ENCODE measurements at places on chromosomes 7 and 10.

GRCh38 chr10:49610114-49610457, at the start of gene SLC18A3:
Gene SLC18A3 (plus strand): TSS chr10:49610310. CDS start chr10:49610741, 431 bp downstream.
- peak; percentile 26 for DNase-seq

DNA sequence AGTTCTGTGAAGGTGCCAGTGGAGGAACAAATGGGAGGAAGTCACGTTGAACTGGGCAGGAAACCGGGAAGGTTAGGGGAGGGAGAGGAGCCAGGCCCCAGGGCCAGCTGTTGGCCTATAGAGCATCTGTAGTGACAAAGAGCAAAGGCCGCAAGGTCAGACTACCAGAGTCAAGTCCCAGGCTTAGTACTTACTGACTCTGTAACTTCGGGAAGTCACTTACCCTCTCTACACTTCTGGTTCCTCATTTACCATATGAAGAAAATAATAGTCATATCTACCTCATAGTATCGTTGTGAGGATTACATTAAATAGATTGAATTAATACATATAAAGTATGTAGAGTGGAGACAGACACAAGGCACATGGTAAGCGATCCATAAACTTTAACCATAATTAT, 101.8 kb upstream of the FZD1 start:
- DNase-seq: no peak

- DNase-seq: peak; percentile 54
Observed at GRCh38 chr10:122981066-122981464, 864 bp downstream of the PSTK start.

- no peak for DNase-seq
Observed at GRCh38 chr10:101235766-101236165, 6.5 kb upstream of the LBX1 start.

DNA sequence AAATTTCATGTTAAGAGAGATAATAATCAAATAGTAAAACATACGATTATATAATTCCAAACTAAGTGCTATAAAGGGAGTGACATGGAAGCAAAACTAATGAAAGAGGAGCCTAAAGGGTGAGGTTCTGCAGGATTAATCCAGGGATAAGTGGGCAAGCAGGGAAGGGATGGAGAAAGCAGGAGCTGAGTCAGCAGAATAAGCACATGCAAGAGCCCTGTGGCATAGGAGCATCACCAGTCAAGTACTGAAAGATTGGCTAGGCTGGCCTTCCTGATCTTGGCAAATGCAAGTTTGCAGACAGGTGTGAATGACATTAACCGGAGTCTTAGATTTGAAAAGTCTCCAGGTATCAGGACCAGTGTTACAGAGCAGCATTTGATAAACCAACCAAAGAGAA, 336.4 kb downstream of the ELMO1 start:
- DNase-seq: no peak

- DNase-seq: no peak
Observed at GRCh38 chr7:80804589-80804988, 114.3 kb downstream of the SEMA3C start.

DNA sequence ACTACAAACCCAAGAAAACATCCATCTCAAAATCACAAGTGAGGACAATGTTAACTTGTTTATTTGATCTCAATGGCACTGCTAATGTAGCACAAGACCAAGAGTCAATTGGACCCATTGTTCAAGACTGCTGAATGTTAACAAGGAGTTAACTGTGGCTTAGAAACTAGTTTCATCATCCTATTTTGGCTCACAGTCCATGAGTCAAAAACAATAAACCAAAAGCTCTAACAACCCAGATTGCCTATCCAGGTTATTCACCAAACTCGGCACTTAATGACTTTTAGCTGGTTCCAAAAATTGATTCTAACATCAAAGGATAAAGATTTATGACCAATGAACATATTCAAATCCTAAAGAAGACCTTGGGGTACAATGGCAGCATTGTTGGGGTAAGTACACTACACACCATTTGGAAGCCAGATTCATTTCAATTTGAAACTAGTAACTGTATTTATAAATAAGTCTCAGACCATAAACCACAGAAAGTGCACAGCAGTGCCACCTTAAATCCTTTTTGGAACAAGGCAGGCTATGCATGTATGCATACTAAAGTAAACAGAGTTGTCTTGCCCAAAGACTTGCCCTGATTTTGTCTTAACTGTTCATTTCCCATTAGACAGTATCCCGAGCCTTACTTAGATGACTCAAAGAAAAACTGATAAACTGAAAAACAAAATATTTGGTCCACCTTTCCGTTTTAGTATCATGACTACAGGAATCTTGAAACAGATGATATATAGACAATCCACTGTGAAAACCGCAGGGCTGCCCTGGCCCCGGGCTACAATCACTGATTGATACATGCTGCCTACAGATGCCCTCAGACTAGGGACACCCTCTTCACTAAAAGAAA, 84.5 kb downstream of the SRPK2 start:
- no peak for DNase-seq

GRCh38 chr7:151379193-151379520, 30.7 kb downstream of the WDR86 start:
- no peak for DNase-seq

GRCh38 chr7:105198223-105198622, 184.2 kb downstream of the KMT2E start:
- no peak for DNase-seq

DNA sequence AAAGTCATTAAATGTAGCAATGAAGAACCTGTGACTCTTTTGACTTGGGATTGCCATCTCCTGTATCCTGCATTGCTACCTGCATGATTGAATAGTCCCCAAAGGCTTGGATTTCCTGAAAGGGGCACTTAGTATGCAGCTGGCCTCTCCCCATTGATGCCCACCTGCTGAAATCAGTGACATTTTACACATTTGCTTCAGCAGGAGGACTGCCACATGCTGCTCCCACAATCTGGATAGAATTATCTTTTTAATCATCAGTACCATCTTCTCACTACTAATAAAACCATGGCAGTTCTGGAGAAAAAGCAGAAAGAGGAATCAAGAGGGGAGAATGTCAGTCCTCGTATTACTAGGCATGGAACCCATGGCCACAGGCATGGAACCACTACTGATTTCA, 67.8 kb downstream of the SLC13A1 start:
- DNase-seq: no peak

- DNase-seq: no peak
Observed at GRCh38 chr7:98329100-98329790, 47.8 kb downstream of the BRI3 start.

DNA sequence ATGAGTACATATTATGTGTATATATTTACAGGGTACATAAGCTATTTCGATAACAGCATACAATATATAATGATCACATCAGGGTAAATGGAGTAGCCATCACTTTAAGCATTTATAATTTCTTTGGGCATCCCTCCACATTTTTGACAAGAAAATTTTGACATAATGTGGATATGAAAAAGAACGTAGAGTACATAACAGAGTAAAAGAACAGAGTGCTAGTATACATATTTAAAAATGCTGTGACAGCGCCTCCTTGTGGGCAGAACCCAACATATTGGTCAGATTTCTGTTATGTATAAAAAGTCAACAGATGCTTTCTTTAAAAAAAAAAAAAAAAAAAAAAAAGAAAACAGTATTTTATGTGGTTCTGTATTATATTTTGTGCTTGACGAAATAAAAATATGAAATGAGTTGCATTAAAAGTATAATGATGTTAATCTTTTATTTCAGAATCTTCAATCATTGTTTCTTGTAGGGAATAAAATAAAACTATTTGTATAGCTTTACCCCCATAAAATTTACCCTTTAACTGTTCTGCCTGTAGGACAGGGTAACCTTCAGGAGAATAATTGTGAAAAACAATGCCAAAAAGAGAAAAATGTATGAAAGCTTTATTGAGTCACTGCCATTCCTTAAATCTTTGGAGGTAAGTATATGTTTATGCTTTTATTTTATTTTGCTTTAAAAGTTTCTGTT, 18.3 kb upstream of the HBP1 start:
- DNase-seq: peak; percentile 17

GRCh38 chr10:34638406-34639054, 176.6 kb downstream of the PARD3 start:
- DNase-seq: peak; percentile 57

- DNase-seq: no peak
Observed at GRCh38 chr7:1193593-1194424, 33.8 kb upstream of the ZFAND2A start.

DNA sequence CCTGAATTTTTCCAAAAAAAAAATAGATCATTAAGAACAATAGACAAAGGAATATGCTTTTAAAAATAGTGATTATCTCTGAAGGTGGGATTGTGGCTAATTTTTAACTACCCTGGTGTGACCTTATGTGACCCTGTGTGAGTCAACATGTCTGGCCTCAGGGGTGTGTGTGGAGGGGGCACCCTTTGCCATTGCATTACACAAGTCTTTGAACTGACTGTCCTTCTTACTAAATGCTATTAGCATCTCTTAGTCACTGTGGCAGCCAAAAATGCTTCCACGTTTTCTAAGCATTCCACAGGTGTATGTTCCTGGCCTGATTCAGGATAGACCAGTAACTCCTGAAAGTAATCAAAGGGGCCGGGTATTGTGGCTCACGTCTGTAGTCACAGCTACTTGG, 175.4 kb downstream of the MGMT start:
- no peak for DNase-seq

DNA sequence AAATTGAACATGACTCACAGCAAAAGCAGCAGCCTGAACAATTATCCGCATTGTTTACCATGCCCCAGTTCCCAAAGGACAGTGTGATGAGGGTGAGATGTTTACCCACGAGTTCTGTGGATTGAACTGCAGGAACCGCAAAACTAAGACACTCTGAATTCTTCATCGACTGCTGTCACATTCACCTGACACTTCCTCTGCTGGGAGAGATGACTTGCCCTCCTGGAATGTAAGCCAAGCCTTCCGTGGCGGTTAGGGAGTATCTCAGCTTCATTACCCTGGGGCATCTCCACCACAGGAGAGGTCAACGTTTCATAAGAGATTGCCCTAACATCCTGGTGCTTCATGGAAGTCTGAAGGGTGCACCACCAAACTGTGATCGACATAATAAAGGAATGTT, 374.6 kb upstream of the ADARB2 start:
- DNase-seq: no peak

DNA sequence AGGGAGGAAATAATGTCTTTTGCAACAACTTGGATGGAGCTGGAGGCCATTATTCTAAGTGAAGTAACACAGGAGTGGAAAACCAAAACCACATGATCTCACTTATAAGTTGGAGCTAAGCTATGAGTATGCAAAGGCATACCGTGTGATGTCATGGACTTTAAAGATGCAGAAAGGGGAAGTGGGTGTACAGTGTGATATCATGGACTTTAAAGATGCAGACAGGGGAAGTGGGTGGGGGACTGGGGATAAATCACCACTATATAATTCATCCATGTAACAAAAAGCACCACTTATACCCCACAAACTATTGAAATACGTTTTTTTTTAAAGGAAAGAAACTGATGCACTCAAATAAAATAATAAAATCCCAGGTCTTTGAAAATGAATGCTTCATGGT, 29.5 kb downstream of the LYZL2 start:
- no peak for DNase-seq

DNA sequence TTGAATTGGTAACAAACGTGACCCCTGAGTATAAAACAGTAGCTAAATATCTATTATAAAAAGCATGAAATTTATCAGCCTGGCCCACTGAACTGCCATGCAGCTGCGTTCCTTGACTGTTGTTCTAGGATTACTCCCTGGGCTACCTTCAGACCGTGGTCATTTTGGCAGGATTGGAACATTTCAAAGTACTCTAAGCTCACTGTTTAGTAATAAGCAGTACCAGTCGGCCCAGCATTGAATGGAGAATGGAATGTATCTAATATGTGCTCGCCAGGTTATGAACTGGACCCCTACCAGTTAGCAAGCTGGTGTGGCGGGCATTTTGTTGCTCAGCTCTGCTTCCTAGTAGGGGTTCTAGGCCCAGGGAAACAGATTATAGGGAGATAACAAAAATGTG, 112.2 kb downstream of the SEMA3C start:
- no peak for DNase-seq

DNA sequence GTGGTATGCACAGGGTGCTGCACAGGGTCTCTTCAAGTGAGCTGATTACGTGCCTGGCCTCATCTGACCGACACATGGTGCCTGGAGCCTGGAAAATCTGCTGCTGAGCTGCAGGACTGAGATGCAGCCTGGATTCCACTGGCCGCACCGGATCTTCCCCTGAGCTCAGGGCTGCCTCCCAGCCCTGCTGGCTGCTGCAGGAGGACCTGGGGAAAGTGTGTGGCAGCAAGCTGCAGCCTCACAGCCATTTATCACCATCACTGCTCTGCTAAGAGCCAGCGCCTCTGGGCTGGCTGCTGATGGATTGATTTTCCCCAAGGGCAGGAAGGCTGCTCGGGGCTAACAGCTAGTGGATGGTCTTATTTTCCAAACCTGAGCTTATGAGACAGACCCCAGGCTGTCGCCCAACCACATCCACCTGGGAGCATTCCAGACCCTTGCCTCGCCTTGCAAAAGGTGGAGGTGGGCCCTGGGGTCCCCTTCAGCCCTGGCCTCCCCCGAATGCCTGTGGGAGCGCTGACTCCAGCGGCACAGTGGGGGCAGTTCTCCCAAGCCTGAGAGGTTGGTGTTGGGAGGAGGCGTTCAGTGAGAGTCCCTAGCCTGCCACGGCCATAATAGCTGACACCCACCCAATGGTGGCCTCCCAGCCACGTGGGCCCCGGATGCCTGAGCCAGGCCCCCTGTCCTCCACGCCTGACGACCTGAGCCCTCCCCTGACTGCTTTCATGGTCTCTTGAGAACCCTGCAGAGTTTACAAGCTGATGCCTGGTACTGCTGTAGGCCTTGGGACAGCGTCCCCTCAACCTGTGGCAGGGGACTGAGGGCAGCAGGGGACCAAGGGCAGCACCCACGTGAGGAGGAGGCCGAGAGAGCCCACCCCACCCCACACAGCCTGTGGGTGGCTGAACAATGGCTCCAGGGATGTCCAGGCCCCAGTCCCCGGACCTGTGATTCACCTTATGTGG, 38.2 kb downstream of the STK32C start:
- no peak for DNase-seq

GRCh38 chr10:75202321-75203045, 8.1 kb upstream of the VDAC2 start:
- DNase-seq: no peak

- no peak for DNase-seq
Observed at GRCh38 chr7:136234040-136234439, 256.9 kb upstream of the MTPN start.

GRCh38 chr10:630581-631073, 58.8 kb downstream of the DIP2C start:
- DNase-seq: no peak
